ENCODE measurements at places on chromosomes 12 and 14. TPM values are rescaled to one million over a fixed set of nuclear protein-coding genes. Genes with fewer than 3 reads are reported as not detected.

The SCN8A gene
- total RNA-seq = 0.82 TPM

The KCNA5 gene
- 8.9 TPM for total RNA-seq

The KLRC1 gene
- total RNA-seq = not detected

The ADGRD1 gene
- total RNA-seq = 7.2 TPM

The CLEC1B gene
- total RNA-seq = not detected

The CACNA2D4 gene
- total RNA-seq = 3.6 TPM

The NEUROD4 gene
- not detected for total RNA-seq

The TRHDE gene
- total RNA-seq = 3.8 TPM

The NTF3 gene
- total RNA-seq = 0.95 TPM

The KCNH5 gene
- total RNA-seq = 0.27 TPM

The SERPINA3 gene
- 98.1 TPM for total RNA-seq

The TEX52 gene
- total RNA-seq = not detected

The SFSWAP gene
- 42.9 TPM for total RNA-seq

The RASSF8 gene
- 74.0 TPM for total RNA-seq

The CARMIL3 gene
- 3.3 TPM for total RNA-seq

The SLC6A12 gene
- total RNA-seq = not detected

The MANSC4 gene
- total RNA-seq = not detected

The NYNRIN gene
- total RNA-seq = 17.4 TPM
